ENCODE measurements at places on chromosomes 2 and 18.
A peak's percentile ranks its signal among the peaks of the same experiment; 100 is the strongest.

DNA sequence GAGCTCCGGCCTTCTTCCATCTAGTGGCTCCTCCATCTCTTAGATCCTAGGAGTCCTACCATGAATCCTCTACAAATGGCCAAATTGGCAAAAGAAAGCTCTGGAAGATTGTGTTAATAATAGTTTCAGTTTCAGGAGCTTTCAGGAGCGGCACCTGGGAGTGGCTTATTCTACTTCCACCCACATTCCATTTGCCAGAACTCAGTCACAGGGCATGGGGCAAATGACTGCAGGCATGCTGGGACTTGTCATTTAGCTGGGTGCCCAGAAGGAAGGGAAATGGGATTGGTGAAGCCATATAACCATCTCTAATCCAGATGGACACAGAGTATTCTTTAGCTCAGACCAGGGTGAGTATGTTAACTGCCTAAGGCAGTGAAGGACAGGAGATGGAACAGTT lies 3.6 kb upstream of the LRATD1 start:
- peak; percentile 70 for DNase-seq

DNA sequence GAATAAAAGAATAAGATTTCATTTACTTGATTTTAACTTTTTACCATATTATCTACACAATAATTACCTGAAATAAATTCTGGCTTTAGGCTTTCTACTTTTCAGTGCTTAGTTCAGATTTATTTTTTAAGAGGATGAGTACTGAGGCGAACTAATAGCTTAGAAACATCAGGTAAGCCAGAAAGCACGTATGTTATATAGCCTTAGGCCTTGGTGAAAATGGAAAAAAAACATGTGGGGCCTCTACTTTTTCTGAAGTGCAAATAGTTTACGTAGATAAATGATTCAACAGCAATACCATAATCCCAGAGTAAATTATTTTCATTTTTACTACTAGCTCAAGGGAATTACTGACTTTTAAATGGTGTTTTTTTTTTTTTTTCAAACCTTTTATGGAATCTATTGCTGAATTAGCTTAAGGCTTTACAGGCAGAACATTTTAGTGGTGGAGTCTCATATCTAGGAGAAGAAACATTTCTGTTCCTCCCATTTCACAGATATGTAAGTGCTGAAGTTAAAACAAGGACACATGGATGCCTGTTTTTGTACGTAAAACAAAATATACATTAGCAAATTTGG lies 6.2 kb downstream of the CPS1 start:
- DNase-seq, result no peak

DNA sequence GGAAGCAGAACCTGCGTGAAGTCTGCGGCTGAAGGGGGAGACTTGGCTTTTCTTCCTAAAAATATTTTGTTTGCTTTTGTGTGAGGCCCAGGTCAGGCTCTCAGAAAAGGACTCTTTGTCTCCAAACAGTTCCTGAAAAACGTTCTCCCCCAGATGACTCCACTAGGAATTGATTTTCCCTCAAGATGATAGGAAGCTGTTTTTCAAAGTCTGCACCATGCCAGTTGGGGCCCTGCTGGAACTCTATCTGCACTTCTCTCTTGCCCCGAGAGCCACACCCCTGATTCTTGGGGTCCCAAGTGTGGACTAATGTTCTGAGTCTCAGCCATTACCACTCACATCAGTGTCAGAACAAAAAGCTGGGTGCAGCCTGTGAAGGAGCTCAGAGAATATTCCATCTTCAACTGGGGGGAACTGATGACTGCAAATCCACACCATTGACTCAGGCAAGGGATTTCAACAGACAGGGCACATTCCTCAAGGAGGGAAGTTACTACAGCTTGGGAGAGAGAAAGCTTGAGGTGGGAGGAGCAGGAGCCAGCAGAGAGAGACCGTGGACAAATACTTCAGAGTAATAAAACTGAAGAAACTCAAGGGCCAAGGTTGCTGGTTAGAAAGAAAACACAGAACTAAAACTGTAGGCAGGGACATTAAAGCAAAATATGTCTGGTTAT lies 768.3 kb downstream of the RNF144A start:
- no peak for DNase-seq

- no peak for DNase-seq
Measured at GRCh38 chr2:127220102-127220767, at the start of gene CYP27C1. TSS of gene CYP27C1 (minus strand) at chr2:127220299. CDS start at chr2:127220270, 29 bp downstream.

- DNase-seq, result peak; percentile 43
Measured at GRCh38 chr2:165573534-165574461, 104.3 kb downstream of the CSRNP3 start.

GRCh38 chr2:52345082-52345481 lies 1313.2 kb upstream of the NRXN1 start:
- DNase-seq, result no peak

- DNase-seq, result no peak
Measured at GRCh38 chr2:97693476-97693875, 19.9 kb upstream of the ZAP70 start.

DNA sequence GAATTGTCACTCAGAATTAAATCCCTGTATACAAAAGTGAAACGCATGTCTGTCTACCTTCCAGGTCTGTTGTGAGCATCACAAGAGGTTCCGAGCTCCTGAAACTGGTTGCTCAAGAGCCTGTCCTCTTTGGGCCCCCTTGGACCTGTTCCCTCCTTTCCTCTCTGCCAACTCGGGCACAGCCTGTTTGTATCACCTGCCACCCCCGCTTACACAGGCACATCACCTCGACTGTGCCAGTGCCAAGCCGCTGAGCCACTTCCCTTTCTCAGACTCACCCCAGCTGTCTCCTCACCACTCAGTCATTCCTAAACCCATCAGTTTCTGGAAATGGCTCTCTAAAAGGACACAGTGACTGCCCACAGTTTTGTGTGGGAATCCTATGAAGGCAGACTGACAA lies 3.1 kb downstream of the EFR3B start:
- DNase-seq, result no peak

GRCh38 chr2:88669482-88670214 lies 21.8 kb upstream of the RPIA start:
- no peak for DNase-seq

DNA sequence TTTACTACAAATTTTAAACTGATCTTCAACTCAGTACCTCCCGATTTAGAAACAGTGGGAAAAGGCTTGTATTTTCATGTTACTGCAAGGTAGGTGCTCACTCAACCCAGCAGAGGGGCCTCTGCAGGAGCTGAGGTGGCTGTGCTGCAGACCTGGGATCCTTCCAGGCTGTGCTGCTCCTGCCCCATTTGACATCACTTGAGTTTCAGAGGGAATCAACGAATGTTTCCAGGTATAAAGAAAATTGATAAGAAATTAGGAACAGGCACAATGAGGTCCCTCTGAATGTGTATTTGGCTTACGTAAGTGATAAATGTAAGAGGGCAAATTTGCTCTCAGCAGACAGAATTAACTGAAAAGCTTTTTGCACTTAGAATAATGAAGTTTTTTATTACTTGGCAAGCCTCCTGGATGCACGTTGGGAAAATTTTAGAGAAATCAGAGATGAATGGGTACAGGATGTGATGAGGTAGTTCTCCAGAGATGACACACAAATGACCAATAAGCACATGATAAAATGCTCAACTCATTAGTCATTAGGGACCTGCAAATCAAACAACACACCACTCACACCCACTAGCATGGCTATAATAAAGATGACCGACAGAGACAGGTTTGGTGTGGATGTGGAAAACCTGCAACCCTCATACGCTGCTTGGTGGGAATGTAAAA lies 114.0 kb downstream of the NOL10 start:
- DNase-seq, result no peak

- DNase-seq, result no peak
Measured at GRCh38 chr18:62982600-62983251, 267.4 kb downstream of the PHLPP1 start.

DNA sequence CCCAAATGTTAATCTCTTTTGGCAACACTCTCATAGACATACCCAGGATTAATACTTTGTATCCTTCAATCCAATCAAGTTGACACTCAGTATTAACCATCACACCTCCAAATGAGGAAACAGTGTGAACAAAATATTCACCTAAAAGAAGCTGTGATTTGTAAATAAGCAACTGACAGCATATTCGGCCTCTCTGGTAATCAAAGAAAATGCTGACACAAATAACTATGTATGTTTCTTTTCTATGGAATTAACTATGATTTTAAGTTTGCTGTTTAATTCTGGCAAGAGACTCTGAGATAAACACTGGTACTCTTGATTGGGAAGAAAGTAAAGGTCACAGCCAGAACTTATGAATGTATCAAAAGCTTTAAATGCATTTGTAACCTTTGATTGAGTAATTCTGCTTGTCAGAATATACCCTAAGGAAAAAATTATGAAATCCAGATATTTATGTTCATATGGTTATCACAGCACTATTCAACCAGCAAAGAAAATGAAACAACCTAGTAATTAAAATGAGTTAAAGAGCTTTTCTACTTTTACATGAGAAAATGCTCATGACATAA lies 3.6 kb upstream of the GYPC start:
- no peak for DNase-seq

GRCh38 chr2:156309167-156309566 lies 23.4 kb downstream of the NR4A2 start:
- no peak for DNase-seq

DNA sequence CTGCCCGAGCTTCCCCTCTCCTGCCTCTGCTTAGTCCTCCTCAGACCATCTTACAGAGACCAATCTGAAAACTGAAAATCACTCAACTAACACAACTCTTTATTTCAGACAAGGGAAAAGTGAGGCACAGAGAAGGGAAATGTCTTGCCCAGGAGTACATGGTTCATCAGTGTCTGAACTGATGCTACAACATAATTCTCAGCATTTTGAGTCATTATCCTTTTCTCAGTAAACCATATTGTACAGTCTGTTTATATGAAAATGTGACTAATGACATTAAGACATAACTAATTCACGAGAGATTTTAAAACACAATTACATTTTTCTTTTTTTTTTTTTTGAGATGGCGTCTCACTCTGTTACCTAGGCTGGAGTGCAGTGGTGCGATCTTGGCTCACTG lies 62.7 kb downstream of the ITSN2 start:
- no peak for DNase-seq

GRCh38 chr2:174259981-174260380 lies 11.6 kb upstream of the OLA1 start:
- no peak for DNase-seq

- DNase-seq, result peak; percentile 61
Measured at GRCh38 chr2:95323347-95324155, 26.4 kb downstream of the KCNIP3 start.

DNA sequence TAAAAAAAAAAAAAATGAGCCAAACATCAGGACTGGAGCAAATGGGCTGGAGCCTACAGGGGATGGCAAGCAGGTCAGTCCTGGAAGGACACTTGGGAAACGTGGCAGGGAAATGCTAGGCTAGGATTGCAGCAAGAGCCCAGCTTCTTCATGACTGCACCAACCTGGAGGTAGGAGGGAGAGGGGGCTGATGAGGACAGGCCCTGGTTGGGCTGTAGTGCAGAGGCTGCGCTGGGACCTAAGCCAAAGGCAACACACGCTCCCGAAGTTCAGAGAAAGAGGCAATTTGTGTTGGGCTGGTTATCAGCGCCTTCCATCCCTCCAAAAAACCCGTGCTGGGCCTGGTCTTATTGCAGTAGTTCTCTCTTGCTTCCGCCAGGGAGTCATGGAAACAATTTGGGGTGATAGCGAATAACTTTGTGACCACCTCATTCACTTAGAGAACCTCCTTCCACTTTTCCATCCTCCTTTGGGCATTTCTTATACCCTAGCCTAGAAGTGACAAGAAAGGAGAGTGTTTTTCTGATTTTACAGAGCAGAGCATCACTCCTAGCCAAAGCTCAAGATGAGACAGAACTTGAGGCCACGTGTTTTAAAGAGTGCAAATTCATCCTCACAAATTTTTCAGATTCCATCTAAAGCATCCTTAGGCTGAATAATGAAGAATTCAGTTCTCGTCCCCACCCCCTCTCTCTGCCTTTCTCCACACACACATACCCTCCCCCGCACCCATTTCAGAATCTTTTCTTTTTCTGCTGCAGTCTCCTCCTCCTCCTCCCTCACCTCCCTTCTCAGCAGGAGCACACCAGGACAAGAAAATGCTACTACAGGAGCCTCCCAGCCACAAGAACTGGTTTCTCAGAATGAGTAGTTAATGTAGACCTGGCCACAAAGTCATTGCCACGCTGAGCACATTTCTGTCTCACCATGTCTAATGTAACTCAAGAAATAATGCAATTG lies 82.5 kb upstream of the STPG4 start:
- DNase-seq, result no peak

- DNase-seq, result no peak
Measured at GRCh38 chr2:8080063-8080462, 601.8 kb upstream of the ID2 start.

GRCh38 chr18:57447154-57447621 lies 12.0 kb downstream of the ONECUT2 start:
- no peak for DNase-seq

DNA sequence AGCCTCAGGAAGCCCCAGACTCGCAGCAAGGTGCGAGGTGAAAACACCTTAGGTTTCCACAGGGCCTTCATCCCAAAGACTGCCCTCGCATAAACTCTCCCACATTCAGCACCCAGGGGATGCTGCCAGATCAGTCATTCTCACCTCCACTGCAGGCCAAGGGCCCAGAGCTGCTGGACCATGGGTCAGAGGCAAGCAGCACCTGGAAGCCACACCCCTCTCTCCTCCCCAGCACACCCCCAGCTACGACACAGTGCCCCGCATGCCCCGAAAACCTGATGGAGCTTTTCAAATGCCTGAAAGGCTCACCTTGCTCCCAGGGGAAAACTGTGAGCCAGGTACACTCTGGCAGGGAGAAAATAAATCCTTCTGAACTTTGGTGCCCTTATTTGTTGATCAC lies 31.9 kb upstream of the LDLRAD4 start:
- no peak for DNase-seq

DNA sequence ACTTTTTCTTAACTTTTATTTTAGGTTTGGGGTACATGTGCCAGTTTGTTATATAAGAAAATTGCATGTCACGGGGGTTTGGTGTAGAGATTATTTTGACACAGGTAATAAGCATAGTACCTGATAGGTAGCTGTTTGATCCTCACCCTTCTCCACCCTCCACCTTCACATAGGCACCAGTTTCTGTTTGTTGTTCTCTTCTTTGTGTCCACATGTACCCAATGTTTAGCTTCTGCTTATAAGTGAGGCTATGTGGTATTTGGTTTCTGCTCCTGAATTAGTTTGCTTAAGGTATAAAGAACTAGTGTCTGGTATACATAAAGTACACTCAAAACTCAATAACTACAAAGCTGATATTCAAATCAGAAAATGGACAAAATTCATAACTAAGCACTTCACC lies 654.6 kb upstream of the LINC00305 start:
- no peak for DNase-seq

All from mucosa of descending colon (tissue), 3 donors.